ENCODE measurements at places on chromosomes 3 and 15.

- H3K4me3 ChIP-seq = no peak overlapping the region
- no peaks in the 10 kb centered on the region for H3K4me1 ChIP-seq
- H3K27me3 ChIP-seq = no peaks in the 10 kb centered on the region
- H3K36me3 ChIP-seq = no peaks in the 10 kb centered on the region
Observed at GRCh38 chr3:17261627-17262369, 377.0 kb downstream of the PLCL2 start.

- no peaks in the 10 kb centered on the region for H3K36me3 ChIP-seq
- H3K4me1 ChIP-seq = no peaks in the 10 kb centered on the region
- DNase-seq = no peak
- no peak overlapping the region for H3K27ac ChIP-seq
Observed at GRCh38 chr3:136239094-136239493, 11.0 kb upstream of the PCCB start.

DNA sequence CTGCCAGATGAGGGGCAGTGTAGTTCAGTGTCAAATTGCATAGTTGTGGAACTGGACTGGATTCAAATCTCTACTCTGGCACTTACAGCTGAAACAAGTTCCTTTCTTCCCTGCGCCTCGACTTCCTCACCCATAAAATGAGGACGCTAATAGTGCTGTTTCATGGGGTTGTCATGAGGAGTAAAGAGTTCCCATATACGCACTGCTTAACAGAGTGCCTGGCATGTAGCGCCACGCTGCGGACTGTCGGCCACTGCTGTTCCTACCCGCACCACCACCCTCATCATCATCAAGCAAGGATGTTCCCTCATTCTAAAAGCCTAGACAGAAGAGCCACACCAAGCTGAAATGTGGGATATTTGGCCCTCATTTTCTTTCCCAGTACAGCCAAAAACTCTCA lies 91.9 kb downstream of the CHDH start:
- DNase-seq = no peak
- no peak overlapping the region for H3K27ac ChIP-seq
- H3K27me3 ChIP-seq = peaks cover 8% of the 10 kb centered on the region
- no peaks in the 10 kb centered on the region for H3K36me3 ChIP-seq

GRCh38 chr15:29451201-29451781 lies 181.7 kb upstream of the NSMCE3 start:
- no peaks in the 10 kb centered on the region for H3K27me3 ChIP-seq
- H3K36me3 ChIP-seq = no peaks in the 10 kb centered on the region
- peaks cover 10% of the 10 kb centered on the region for H3K4me1 ChIP-seq
- H3K4me3 ChIP-seq = no peak overlapping the region
- H3K27ac ChIP-seq = no peak overlapping the region
- no peak for DNase-seq

DNA sequence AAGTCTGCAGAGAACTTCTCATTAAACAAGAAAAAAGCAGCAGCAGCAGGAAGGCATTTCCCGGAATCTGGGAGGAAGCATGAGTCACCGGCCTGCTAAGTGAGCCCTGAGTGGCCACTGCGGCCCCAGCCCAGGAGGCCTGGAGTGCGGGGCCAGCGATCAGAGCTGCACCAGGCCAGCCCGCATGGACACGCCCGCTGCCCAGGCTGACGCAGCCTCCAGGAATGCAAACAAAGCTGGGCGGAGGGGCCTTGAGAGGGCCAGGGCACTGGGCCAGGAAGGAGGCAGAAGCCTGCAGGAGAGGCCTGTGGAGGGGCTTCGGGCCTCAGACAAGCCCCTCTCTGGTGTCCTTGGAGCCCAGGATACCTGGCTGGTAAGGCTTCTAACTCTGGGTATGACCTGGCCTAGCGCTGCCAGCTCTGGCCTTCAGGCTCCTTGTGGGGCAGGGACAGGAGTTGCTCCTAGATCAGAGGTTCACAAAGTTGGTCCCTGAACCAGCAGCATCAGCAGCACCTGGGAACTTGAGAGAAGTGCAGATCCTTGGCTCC lies 101.2 kb downstream of the SMAD6 start:
- no peaks in the 10 kb centered on the region for H3K4me1 ChIP-seq
- no peaks in the 10 kb centered on the region for H3K36me3 ChIP-seq
- no peak for DNase-seq
- no peak overlapping the region for H3K27ac ChIP-seq
- peaks cover 20% of the 10 kb centered on the region for H3K27me3 ChIP-seq

DNA sequence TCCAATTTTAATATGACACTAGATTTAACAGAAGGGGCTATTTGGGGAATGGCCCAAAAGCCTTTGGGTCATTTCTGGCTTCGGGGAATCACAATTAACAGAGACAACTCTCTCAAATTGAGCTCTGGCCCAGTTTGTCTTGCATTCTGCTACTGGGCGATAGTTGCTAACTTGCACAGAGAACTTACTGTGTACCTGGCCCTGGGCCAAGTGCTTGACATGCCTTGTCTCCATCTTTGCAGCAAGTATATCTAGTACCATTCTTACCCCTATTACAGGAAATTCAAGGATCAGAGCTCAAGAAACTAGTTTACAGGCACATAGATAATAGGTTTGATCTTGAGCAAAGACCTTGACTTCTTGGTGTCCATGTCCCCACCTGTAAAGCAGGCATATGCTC lies 175.7 kb downstream of the TMEM108 start:
- H3K4me1 ChIP-seq = no peaks in the 10 kb centered on the region
- DNase-seq = no peak
- H3K27me3 ChIP-seq = no peaks in the 10 kb centered on the region
- H3K27ac ChIP-seq = no peak overlapping the region
- no peaks in the 10 kb centered on the region for H3K36me3 ChIP-seq

- no peaks in the 10 kb centered on the region for H3K4me1 ChIP-seq
- no peak overlapping the region for H3K27ac ChIP-seq
- no peaks in the 10 kb centered on the region for H3K36me3 ChIP-seq
Observed at GRCh38 chr3:147934451-147935180, 525.5 kb downstream of the ZIC1 start.

GRCh38 chr3:15538345-15538744 lies 16.8 kb upstream of the COLQ start:
- peaks cover 40% of the 10 kb centered on the region for H3K4me1 ChIP-seq
- DNase-seq = no peak
- peak overlapping the region; percentile 43 for H3K4me3 ChIP-seq

- H3K27me3 ChIP-seq = peaks cover 31% of the 10 kb centered on the region
- DNase-seq = no peak
- no peaks in the 10 kb centered on the region for H3K36me3 ChIP-seq
- H3K4me1 ChIP-seq = peaks cover 21% of the 10 kb centered on the region
Observed at GRCh38 chr3:124833710-124834332, 53.3 kb downstream of the ITGB5 start.

GRCh38 chr15:100769975-100770340 lies 109.7 kb upstream of the ALDH1A3 start:
- no peaks in the 10 kb centered on the region for H3K36me3 ChIP-seq
- H3K4me1 ChIP-seq = no peaks in the 10 kb centered on the region
- no peak for DNase-seq
- H3K27ac ChIP-seq = no peak overlapping the region
- H3K27me3 ChIP-seq = peaks cover 45% of the 10 kb centered on the region

GRCh38 chr3:8824238-8824637 lies 54.8 kb upstream of the OXTR start:
- no peak overlapping the region for H3K4me3 ChIP-seq
- no peak for DNase-seq
- H3K27me3 ChIP-seq = no peaks in the 10 kb centered on the region
- no peaks in the 10 kb centered on the region for H3K4me1 ChIP-seq
- H3K36me3 ChIP-seq = no peaks in the 10 kb centered on the region

GRCh38 chr15:75460646-75461045 lies 9.2 kb upstream of the SIN3A start:
- H3K27ac ChIP-seq = no peak overlapping the region
- H3K4me3 ChIP-seq = no peak overlapping the region

DNA sequence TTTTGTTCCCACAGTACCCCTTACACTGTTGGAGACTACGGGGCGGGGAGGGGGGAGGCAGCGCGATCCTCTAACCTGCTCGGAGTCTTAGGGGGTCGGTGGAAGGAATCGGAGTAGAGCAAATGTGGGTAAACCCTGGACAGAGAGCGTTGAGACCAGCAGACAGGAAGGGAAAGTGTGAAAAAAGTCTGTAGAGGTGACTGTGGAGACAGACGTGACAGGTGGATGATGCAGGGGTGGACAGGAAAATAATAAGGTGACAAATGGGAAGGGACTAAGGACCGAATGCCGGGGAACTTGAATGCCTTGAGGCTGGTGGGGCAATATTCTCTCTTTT lies 424 bp downstream of the EAF2 start:
- no peak for DNase-seq
- peak overlapping the region; percentile 94 for H3K4me3 ChIP-seq
- peaks cover 21% of the 10 kb centered on the region for H3K36me3 ChIP-seq
- peaks cover 42% of the 10 kb centered on the region for H3K4me1 ChIP-seq

GRCh38 chr3:195073866-195074860 lies 196.8 kb downstream of the XXYLT1 start:
- H3K36me3 ChIP-seq = no peaks in the 10 kb centered on the region
- no peak overlapping the region for H3K27ac ChIP-seq
- no peak for DNase-seq
- peaks cover under 1% of the 10 kb centered on the region for H3K4me1 ChIP-seq

DNA sequence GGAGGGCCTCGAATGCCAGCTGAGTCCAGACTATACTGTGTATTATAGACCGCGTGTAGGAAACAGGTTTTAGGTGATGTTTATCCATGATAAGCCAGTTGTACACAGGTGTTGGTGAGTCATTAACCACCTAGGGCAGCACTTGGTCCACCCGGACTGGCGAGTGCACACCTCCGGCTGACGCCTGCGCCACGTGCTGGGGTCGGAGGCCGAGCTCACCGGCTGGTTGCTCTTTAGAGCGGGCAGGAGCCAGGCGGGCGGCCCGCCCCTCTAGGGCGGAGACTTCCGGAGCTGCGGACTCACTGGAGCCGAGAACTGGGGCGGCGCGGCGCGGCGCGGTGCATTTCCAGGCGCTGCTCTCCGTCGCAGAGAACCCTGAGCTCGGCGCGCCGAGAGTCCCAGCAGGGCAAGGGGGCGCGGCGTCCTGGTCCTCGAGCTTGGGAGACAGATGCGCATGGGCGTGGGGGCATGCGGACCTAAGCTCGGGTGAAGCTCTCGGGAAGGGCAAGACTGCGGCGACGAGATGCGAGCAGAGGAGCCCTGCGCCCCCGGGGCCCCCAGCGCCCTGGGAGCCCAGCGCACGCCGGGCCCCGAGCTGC lies at the start of gene ESYT3:
ESYT3 (plus strand) TSS at position 341 of the 599 bp plus-strand sequence; CDS start at position 524, 183 bp downstream.
- no peaks in the 10 kb centered on the region for H3K36me3 ChIP-seq
- DNase-seq = no peak
- H3K4me1 ChIP-seq = peaks cover 12% of the 10 kb centered on the region
- no peak within 1 kb of the TSS for H3K27ac ChIP-seq
- H3K4me3 ChIP-seq = peak within 1 kb of the TSS; percentile 71
- H3K27me3 ChIP-seq = peaks cover 77% of the 10 kb centered on the region

GRCh38 chr3:172746475-172746874 lies 4.1 kb upstream of the ECT2 start:
- no peak for DNase-seq
- H3K4me3 ChIP-seq = no peak overlapping the region

DNA sequence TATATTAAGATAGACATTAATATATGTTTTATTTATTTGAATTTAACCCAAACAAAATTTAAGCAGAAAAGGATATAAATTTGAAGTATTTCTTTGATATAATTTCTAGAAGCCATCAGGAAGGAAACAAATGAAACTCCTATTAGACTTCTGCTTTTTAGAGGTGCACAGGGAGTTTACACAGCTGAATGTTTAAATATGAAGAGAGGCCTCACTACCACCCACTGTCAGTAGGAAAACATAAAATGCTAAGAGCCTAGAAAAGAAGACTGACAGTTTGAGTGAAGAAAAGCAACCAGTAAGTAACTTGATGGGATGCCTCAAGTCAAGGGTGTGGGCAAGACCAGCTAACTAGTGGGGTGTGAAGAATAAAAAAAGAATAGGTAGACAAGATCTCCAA lies 19.7 kb downstream of the PLSCR2 start:
- H3K4me3 ChIP-seq = no peak overlapping the region
- H3K4me1 ChIP-seq = no peaks in the 10 kb centered on the region
- DNase-seq = no peak

DNA sequence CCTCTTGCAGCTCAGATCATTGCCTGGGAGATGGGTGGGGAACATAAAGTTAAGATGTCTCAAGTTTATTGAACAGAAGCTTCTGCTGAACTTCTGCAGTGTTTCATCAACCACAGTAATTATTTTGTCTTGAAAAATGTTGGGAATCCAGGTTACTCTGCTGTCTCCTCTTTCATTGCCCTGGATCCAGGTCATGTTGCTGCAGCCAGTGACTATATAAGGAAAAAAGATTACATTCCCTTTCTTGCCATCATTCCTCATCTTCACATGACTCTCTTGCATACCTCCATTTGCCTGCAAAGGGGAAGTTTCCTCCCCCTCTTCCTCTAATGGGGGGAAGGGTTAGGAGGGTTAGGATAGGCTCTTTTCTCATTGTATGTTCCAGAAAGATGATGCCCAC lies 15.1 kb downstream of the GMNC start:
- no peaks in the 10 kb centered on the region for H3K36me3 ChIP-seq
- H3K4me1 ChIP-seq = no peaks in the 10 kb centered on the region
- no peak overlapping the region for H3K27ac ChIP-seq
- H3K27me3 ChIP-seq = no peaks in the 10 kb centered on the region

GRCh38 chr3:134605556-134605955 lies 45.3 kb downstream of the KY start:
- H3K4me3 ChIP-seq = no peak overlapping the region
- DNase-seq = no peak
- peaks cover 23% of the 10 kb centered on the region for H3K27me3 ChIP-seq
- no peak overlapping the region for H3K27ac ChIP-seq

- no peak overlapping the region for H3K4me3 ChIP-seq
- H3K27ac ChIP-seq = no peak overlapping the region
- no peaks in the 10 kb centered on the region for H3K36me3 ChIP-seq
- no peak for DNase-seq
Observed at GRCh38 chr3:74009961-74010844, 385.5 kb upstream of the PDZRN3 start.

DNA sequence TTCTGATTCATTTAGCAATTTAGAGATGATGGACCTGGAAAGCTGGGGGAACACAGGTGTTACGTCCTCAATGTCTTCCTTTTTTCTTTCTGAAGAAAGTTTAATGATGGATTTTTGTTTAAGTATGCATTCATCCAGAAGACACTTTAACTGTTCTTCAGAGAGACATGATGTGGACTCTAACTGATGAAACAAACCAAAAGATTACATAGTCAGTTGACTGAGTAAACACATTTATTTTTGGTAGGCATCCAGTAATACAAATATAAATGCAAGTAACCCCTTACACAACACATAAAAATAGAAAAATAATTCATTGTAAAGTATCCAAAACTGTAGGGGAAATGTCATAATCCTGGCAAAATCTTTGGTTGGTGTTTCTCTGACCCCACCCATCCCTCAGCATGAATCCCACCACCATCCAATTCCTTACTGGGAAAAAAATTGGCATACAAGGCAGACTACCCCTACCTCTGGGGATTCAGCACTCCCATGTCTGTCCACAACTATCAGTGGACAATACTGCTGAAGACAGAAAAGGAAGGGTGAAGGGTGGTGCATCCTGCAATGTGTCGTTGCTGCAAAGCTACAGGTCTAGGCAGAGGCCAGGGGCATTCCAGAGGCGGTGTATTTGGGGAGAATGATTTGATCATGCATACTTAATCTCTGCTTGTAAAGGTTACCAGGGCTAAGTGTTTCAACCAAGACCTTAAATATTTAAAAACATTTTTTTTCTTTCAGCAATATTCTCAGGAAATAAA lies 37.4 kb downstream of the THBS1 start:
- H3K27ac ChIP-seq = no peak overlapping the region
- no peak overlapping the region for H3K4me3 ChIP-seq
- no peaks in the 10 kb centered on the region for H3K27me3 ChIP-seq
- H3K4me1 ChIP-seq = peaks cover 33% of the 10 kb centered on the region
- no peak for DNase-seq

GRCh38 chr15:71612397-71612722 lies 198.0 kb upstream of the NR2E3 start:
- H3K27ac ChIP-seq = no peak overlapping the region
- no peaks in the 10 kb centered on the region for H3K4me1 ChIP-seq
- no peak for DNase-seq
- no peak overlapping the region for H3K4me3 ChIP-seq

All from central memory CD8-positive, alpha-beta T cell (primary cell).